ENCODE measurements at places on chromosomes 5 and 9.

DNA sequence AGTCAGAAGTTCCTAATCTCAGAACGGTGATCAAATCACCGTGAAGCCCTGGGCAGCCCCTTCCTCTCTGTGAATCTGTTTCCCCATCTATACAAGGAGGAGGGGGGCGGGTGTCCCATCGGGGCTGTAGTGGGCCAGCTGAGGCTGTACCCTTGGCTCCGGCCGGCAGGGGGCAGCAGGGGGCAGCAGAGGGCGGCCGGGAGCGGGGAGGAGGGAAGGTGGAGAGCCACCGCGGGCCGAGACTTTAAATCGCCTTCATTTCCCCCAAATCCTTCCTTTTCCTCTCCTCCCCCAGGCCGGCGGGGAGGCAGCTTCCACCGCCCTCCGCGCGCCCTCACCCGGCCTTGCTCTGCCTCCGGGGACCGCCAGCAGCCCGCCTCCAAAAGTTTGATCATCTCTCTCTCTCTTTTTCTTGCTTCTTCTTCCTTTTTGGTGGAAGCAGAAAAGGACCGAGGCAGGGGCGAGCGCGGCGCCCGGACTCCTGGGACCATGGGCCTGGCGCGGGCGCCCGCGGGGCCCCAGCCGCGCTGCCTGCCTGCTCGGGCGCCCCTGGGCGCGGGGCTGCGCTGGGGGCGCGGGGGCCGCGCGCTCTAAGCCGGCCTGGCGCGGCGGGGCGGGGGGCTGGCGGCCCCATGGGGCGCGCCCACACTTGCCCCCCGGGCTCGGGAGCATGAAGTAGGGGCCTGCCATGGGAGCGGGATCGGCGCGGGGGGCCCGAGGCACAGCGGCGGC is at the start of gene COL27A1:
Gene COL27A1, plus strand, starts transcription at position 275 of the 732 bp plus-strand sequence. Its CDS starts 414 bp downstream, at position 689.
- peak; percentile 74 for DNase-seq

DNA sequence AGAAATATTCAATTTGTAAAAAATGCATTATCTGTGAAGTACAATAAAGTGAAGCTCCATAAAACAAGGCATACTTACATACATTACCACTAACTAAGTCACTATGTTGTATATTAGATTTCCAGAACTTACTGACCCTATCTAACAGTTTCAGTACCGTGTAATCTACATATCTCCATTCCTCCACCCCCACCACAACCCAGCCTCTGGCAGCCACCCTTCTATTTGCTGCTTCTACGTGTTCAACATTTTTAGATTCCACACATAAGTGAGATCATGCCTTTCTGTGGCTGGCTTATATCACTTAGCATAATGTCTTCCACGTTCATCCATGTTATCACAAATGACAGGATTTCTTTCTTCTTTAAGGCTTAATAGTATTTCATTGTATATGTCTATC is 15.1 kb upstream of the HSDL2 start:
- DNase-seq, result no peak

- no peak for DNase-seq
Observed at GRCh38 chr5:163964671-163965070, 459.3 kb downstream of the MAT2B start.

- DNase-seq, result no peak
Observed at GRCh38 chr5:84287951-84288350, 96.7 kb downstream of the EDIL3 start.

DNA sequence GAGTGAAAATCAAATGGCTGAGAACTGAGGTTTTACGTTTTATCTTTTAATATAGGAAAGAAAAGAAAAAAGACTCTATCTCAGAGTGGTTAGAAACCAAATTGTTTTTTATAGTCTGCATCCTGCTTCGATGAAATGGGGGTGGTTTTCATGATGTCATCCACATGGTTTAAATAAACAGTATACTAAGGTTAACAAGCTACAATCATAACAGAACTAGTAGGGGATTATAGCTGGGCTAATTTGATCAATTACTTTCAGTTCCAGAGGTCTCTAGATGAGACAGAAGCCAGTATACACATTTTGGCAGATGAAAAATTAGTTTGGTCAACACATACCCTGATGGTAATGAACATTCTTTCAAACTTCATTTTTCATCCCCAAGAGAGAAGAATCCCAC is 106.3 kb upstream of the SNX2 start:
- no peak for DNase-seq

DNA sequence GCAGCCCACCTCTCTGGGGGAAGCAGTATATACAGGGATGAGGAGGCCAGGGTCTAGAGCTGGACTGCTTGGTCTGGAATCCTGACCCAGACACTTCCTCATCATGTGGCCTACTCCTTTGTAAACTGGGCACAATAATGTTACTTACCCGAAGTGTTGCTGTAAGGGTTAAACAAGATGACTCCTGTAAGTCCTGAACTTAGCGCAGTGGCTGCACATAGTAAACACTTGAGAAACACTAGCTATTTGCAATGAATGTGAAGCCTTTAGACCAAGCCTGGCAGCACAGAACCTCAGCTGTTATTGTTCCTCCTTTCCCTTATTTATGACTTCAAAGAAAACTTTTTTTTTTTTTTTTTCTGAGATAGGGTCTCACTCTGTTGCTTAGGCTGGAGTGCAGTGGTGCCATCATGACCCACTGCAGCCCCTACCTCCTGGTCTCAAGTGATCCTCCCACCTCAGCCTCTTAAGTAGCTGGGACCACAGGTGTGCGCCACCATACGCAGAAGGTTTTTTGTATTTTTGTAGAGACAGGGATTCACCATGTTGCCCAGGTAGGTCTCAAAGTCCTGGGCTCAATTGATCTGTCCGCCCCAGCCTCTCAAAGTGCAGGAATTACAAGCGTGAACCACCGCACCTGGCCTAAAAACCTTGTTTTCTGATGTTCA is 96.2 kb upstream of the IL6ST start:
- no peak for DNase-seq
